Sigmoid colon (tissue), 7 donors: ENCODE measurements at places on chromosomes 1 and 21. TPM values are rescaled to one million over a fixed set of nuclear protein-coding genes. Genes with fewer than 3 reads are reported as not detected.

Gene NBPF20
- 0.46 TPM for polyA plus RNA-seq

Gene SPATA1
- not detected for polyA plus RNA-seq

Gene ANKRD35
- polyA plus RNA-seq: 0.46 TPM

Gene ANXA9
- polyA plus RNA-seq: 0.60 TPM

Gene NBPF6
- polyA plus RNA-seq: 0.20 TPM

- no peak for DNase-seq
Measured at GRCh38 chr1:113783254-113784103, 24.2 kb upstream of the PHTF1 start.

DNA sequence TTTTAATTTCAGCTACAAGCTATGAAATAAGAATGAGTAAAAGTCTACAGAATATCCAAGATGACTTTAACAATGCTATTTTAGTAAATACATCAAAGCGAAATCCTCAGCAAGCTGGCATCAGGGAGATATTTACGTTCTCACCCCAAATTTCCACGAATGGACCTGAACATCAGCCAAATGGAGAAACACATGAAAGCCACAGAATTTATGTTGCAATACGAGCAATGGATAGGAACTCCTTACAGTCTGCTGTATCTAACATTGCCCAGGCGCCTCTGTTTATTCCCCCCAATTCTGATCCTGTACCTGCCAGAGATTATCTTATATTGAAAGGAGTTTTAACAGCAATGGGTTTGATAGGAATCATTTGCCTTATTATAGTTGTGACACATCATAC lies 13.7 kb upstream of the CLCA1 start:
- DNase-seq: no peak

DNA sequence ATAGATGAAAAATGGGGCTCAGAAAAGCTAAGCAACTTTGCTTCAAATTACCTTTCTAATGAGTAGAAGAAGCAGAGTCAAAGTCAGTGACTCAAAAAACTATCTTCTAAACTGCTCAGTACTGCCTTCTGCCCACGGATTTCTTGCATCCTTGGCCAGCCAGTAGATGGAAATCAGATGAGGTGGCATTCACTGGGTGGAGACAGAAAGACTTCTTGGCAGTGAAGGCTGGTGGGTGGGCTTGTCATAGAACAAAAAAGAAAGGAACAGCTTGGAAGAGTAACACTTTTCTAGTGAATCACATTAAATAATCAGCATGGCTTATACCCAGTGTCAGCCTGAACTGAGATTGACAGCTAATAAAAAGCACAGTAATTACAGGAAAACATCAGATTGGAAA lies 170.7 kb downstream of the ST6GALNAC5 start:
- DNase-seq: no peak

GRCh38 chr21:44611551-44611950 lies 328 bp upstream of the KRTAP10-8 start:
- DNase-seq: no peak

GRCh38 chr1:229258757-229259060 lies 12.2 kb upstream of the RAB4A start:
- DNase-seq: no peak

GRCh38 chr1:8174807-8175206 lies 143.1 kb upstream of the SLC45A1 start:
- no peak for DNase-seq

DNA sequence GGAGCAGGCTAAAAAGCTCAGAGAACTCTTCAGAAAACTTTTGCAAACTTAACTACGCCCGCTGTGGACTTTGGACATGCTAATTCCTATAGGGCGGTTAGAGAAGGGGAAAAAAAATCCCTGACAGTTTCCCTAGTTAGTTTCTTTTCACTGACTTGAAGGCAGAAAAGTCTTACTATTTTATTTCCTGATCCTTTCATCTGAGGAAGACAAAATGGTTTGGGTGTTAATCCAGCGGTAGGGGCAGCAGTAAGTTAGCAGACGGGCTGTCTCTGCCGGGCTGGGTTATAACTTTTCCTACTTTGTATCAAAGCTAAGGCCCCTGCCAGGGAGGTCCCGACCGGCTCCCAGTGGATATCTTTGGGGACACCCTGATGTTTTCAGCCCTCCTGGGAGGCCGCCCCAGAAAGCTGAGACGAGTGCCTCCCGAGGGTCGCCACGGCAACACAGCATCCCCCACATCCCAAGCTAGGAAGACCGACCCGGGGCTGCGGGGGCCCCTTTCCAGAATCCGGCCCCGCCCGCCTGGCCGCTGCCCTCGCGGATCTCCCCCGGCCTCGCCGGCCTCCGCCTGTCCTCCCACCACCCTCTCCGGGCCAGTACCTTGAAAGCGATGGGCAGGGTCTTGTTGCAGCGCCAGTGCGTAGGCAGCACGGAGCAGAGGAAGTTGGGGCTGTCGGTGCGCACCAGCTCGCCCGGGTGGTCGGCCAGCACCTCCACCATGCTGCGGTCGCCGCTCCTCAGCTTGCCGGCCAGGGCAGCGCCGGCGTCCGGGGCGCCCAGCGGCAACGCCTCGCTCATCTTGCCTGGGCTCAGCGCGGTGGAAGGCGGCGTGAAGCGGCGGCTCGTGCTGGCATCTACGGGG lies 162.6 kb downstream of the RUNX1 start:
- DNase-seq: peak; percentile 72

DNA sequence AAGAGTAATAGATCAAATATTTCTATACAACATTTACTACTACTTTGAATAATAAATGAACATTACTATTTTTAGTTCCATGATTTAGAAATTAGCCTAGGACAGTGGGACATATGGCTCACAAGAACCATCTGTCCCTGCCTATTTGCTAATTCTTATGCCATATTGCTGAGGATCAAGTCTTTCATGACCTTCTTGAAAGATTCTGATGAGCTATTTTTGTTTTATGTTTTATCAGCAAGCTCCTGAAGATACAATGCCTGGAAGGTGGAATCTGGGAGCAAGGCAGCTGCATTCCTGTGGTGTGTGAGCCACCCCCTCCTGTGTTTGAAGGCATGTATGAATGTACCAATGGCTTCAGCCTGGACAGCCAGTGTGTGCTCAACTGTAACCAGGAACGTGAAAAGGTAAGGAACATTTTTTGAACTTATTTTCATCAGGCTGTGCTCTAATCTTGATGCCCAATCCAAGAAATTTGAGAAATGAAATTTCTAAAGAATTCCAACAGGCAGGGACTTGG lies 326.7 kb downstream of the PAPPA2 start:
- no peak for DNase-seq

DNA sequence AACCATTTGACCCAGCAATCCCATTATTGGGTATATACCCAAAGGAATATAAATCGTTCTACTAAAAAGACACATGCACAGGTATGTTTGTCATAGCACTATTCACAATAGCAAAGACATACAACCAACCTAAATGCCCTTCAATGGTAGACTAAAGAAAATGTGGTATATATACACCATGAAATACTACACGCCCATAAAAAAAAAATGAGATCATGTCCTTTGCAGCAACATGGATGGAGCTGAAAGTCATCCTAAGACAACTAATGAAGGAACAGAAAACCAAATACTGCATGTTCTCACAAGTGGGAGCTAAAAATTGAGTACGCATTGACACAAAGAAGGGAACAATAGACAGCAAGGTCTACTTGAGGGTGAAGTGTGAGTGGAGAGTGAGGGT lies 72.0 kb downstream of the EIF4G3 start:
- no peak for DNase-seq

- DNase-seq: no peak
Measured at GRCh38 chr21:43369124-43369523, 57.8 kb downstream of the SIK1 start.

DNA sequence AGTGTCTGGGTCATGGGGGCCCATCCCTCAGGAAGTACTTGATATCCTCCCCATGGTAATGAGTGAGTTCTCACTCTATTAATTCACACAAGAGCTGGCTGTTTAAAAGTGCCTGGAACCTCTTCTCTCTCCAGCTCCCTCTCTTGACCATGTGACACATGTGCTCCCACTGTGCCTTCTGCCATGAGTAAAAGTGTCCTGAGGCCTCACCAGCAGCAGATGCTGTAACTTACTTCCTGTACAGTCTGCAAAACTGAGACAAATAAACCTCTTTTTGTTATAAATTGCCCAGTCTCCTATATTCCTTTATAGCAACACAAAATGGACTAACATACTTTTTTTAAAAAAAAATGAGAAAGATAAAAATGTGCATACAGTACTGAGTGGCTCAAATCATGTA lies 24.0 kb downstream of the PUM1 start:
- DNase-seq: no peak

DNA sequence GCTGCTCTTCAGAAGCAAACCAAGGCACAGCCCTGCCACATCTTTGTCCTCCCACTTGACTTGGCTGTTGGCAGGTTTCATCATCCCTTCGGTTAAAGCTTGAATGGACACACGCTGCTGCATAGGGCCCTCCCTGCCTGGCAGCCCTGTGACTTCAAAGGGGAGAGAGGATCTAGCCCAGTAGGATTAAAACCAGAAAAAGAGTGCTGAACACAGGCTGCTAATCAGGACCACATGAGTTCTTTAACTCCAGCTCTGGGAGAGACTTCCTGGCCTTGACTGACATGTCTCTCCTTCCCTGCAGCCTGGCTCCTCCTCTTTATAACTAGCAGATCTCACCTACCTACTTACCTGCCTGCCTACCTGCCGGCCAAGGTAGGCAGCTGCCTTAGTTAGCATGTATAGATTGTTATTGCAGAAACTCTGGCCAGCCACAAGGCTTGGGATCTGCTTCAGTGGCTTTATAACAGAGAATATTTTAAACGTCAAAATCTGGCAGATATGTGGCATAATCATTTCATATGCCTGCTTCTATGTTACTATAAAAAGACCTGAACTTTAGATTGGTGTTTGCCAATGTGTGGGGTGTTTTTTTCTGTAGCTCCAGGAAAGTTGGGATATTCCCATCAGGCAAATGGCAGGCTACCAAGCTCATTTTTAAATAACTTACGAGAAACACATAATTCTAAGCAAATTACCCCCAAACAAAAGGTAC lies 49.4 kb downstream of the ERG start:
- DNase-seq: no peak

- no peak for DNase-seq
Measured at GRCh38 chr1:246039584-246039983, 467.5 kb downstream of the SMYD3 start.

DNA sequence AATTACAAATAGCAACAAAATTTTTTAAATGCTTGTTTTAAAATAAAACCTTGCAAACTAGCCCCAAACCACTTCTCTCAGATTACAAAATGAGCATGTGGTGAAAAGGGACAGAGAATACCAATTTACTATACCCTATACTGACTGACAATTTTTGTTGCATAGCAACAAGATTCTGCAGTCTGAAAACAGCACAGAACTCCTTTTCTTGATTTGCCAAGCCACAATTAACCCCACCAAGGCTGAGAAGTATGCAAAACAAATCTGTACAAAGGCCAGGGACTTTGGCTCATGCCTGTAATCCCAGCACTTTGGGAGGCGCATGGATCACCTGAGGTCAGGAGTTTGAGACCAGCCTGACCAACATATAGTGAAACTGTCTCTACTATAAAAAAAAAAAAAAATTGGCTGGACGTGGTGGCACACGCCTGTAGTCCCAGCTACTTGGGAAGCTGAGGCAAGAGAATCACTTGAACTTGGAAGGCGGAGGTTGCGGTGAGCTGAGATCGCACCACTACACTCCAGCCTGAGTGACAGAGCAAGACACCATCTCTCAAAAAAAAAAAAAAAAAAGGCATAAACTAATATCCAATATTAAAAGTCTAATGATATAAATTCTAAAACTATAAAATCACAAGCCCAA lies 21.8 kb downstream of the ENAH start:
- no peak for DNase-seq

DNA sequence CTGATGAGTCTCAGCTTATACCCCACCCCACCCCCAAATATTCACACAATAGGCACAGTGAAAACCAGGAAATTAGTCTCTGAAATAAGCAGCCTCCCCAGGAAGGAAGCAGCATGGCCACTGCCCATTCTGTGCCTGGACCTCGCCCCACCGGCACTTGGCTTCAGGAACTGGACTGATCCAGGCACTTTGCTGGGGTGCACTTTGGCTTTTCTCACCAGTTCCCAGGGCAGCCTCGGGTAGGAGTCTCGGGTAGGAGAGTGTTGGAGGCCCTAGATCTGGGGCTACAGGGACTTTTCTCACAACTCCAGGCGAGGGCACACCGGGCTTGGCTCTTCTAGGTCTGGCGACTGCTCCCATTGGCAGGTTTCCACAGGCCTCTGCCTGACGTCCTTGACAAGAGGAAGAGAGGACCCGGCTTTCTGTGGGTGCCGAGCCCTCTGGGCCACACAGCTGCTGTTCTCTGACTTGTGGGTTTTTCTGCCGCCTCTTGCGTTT lies 18.7 kb downstream of the ADARB1 start:
- DNase-seq: no peak

GRCh38 chr1:94986783-94987182 lies 59.9 kb upstream of the CNN3 start:
- no peak for DNase-seq

- peak; percentile 87 for DNase-seq
Measured at GRCh38 chr1:904310-904950, 19.3 kb upstream of the SAMD11 start.

GRCh38 chr1:149845416-149845815 lies 54.0 kb upstream of the BOLA1 start:
- no peak for DNase-seq

DNA sequence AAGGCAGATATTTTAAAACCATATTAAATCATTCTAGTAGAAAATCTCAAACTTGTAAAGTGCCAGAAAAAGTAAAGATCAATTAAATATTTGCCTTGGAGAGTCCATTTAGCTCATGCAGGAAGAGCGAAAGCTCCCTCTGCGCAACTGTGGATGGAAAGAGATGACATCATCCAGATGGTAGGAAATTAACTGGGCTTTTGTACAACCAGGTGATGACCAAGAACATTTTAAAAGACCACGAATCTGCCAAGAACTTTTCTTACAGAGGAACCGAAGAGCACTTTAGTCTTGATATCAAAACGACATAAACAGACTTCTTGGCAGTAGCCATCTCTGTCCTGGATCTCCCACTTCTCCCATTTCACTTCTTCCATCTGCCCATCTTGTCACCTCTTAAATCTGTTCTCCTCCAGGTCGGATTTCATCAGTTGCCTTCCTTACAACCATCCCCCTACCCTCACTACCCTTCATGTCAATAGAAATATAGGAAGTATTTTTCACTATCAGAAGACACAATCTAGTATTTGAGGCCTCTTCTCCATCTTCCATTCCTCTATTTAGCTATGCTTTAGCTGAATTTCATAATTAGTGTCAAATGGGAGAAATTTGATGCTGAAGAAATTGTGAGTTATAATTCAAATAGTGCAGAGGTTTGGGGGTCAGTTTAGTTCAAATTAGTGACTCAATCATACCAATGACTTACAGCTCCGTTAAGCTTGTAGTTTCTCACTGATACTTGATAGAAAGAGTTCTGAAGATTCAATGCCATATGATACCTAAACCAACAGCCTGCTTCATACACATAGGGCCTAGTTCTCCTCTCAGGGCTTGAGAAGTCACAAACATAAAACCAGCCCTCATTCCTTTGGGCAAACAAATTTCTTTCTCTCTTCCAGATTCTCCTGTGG lies 22.0 kb upstream of the DNASE2B start:
- DNase-seq: no peak

DNA sequence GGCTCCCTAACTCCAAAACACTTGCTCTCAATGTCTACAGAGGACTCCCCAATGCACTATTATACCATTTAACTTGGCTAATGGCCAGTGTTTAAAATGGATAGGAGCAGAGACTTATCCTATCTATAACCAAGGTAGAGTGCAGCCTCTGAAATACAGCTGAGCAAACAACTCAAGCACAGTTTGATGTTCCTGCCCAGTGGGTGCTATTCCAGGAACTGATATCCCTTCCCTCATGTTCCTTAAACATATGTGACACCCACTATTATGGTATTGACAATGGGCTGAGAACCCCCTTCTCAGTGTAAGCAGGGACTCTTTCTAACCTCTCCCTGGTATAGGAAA lies 51.7 kb downstream of the SH3GLB1 start:
- no peak for DNase-seq

- DNase-seq: no peak
Measured at GRCh38 chr21:43767498-43767983, 8.6 kb downstream of the CSTB start.
